ENCODE measurements at places on chromosomes 5 and 9.

DNA sequence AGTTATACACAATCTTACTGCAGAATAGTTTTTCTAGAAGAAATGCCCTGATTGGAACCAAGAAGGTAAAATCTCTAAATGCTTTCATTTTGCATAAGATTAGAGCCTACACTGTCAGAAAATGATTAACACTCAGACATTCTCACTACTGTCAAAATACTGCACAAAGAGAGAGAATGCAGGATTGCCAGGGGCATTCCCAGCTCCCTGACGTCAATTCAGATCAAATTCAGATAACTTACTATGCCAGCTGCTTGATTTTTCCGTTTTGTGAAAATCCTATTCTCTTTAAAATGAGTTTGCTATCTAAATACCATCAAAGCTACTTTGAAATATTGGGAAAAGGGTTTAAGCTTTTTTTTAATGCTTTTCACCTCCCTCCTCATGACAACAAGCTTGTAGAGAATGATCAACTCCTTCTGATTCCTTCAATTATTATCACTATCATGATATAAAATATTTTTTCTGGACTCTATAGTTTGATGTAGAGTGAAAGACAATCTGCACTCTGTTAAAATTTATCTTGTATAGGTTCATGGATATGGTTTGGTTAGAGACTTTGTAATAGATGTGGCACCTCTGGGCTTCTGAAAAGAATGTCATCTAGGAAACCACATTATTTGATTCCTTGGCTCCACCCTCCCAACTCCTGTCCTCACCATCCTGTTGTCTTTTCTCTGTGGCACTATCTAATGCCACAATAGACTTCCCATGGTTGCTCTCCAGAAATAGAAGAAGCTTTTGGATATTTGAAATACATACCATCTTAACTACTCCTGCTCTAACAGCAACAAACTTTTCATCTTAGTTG, 407.7 kb downstream of the PDE4D start:
- no peak for DNase-seq

GRCh38 chr9:127897193-127897692, 2.2 kb downstream of the ST6GALNAC6 start:
- DNase-seq = no peak

GRCh38 chr5:956941-957747, 51.5 kb upstream of the NKD2 start:
- DNase-seq = no peak

GRCh38 chr5:171578049-171578828, 158.8 kb downstream of the FGF18 start:
- DNase-seq = no peak

DNA sequence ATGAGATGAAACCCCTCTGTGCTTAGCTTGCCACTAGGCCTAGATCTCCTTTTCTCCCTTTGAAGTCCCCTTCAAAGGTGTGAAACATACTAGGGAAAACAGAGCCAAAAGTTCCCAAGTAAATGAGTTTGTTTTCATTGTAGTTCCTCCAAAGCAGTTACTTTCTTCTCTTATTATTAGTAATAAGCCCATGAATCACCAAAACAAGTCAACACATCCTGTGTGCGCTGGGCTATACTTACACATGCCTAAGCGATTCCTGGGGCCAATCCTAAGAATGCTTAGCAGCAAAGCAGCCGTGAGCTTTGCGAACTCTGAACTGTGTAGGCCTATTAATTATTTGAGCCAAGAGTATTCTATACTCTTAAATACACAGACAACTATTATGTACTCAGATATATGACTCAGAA, 7.6 kb downstream of the ENC1 start:
- no peak for DNase-seq

GRCh38 chr5:68250661-68251298, 35.2 kb downstream of the PIK3R1 start:
- no peak for DNase-seq

DNA sequence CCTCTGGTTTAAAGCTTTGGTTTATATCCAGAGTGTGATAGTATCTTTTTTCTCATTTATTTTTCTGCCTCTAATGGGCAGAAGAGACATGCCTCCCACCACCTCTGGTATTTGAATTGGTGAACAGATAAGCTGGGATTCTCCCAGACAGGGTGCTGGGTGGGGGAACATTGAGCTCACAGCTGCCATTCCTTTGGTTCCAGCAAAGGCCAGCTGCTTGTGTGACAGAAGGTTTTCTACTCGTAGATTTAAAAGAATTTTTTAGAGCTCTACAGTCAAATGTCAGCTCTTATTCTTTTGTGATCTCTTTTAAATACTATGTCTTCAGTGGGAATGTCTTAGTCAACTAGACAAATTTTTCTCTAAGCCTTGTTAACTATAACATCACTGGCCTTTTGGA, 54.7 kb upstream of the ADAMTS16 start:
- no peak for DNase-seq

DNA sequence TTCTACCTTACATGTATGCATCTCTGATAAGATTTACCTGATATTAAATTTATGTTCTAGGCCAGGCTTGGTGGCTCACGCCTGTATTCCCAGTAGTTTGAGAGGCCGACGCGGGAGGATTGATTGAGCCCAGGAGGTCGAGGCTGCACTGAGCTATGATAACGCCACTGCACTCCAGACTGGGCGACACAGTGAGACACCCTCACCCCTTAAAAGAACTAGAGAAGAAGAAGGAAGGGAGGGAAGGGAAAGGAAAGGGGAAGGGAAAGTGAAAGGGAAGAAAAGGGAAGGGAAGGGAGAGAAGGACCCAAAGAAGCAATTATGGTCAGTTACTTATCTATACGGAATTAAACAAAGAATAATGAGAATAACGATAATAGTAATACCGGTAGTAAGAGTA, 1.2 kb upstream of the RFK start:
- DNase-seq = no peak

- DNase-seq = no peak
Measured at GRCh38 chr5:78360674-78360923, 182 bp downstream of the SCAMP1 start.

- no peak for DNase-seq
Measured at GRCh38 chr9:35646153-35646532, 4.6 kb downstream of the SIT1 start.

- DNase-seq = no peak
Measured at GRCh38 chr9:88307136-88307535, 81.1 kb upstream of the SPIN1 start.

DNA sequence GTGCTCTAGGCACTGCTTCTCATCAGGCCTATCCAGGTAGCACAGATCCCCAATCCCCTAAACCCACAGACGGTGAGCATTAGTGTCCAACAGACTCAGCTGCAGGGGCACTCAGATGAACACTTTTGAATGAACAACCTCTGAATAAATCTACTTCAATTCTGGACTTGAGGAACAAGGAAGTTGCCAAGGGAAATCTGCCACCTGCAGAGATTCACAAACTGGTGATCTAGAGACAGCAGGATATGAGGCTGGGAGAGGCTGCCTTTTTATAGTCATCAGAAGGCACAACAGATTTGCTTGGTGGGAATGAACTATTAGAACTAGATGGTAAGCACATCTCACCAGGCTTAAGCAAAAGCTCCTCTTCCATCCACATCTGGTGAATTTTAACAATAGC, 7.0 kb upstream of the HK3 start:
- no peak for DNase-seq

DNA sequence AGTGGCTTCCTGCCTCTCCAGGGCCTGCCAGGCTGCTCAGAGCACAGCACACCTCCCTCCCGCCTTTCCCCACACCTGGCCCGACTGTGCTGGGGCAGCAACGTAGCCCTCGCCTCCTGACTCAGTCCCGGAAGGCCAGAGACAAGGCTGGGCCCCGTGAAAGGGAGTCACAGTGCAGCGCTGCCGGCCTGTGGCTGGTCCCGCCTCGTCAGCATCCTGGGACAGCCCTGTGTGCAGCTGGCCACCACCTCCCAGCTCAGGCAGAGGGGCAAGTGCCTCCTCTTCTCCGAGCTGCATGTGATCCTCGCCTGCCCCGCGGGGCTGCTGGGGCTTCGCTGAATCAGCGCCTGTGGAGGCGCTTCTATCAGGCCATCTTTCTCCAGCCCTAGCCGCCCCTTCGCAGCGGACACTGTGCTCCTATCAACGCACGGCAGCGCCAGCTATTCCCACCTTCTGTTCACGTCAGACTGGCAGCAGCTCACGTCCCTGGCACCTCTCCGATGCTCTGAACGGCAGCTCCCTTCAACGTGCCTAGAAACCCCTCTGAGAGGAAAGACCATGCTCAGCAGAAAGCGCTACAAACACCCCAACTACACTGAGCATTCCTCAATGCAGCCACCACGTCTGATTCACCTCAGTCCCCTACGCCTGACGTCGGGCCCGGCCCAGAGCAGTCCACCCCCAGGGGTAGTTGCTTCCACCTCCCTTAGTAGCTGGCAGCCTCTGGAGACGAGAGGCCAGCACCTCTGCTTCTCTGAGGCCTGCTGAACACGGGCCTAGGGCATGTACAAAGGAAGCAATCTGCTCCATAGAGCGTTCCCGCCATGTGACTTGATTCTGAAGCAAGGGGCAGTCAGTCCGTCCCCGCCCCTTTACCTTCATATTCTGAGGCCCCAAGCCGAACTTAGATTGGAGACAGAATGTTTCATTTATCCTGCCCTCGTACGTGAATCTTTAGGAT, 78.8 kb downstream of the GPR21 start:
- DNase-seq = no peak

DNA sequence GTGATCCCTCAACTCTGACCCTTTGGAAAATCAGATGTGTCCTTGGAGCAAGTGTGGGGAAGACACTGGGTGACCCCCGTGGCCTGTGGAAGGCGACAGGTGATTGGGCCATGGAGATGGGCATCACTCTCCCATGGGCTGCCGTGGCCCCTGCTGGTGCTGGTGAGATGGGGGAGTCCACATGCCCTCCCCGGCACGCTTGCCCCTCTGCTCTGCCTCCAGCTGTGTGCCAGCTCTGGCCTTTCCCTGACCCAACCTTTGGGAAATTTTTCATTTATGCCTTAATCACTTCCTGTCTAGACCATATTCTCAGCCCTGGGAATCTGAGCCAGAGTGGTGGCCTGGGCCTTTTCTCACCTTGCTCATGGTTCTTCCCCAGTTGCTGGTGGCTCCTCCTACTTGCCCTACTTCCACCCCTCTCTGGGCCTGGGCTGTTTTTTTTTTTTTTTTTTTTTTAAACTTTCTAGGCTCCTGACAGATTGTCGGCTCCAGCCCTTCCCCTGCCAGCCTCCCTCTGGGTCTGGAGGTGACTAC, 56.6 kb downstream of the RGS3 start:
- no peak for DNase-seq

- no peak for DNase-seq
Measured at GRCh38 chr9:124808246-124808956, 31.5 kb downstream of the OLFML2A start.

GRCh38 chr5:171444582-171444981, 25.1 kb downstream of the FGF18 start:
- DNase-seq = no peak

DNA sequence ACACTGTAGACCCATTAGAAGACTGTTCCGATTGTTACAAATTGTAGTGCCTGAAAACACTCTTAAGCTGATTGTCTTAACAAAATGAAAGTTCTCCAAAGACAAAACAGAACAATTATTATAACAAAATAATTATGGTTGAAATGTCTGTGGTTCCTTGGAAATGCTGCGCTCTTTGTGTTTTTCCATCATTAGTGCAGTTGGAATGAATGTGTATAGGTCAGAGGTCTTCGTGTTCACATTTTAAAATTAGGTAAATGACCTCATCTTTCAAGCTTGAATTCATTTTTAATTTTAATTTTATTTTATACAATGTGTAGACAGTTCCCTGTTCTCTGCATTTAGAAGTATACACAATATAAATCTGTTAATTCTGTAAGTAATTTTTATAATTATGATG, 56.7 kb upstream of the NXNL2 start:
- DNase-seq = no peak

GRCh38 chr9:136409557-136410455, 608 bp downstream of the ENTR1 start:
- no peak for DNase-seq

DNA sequence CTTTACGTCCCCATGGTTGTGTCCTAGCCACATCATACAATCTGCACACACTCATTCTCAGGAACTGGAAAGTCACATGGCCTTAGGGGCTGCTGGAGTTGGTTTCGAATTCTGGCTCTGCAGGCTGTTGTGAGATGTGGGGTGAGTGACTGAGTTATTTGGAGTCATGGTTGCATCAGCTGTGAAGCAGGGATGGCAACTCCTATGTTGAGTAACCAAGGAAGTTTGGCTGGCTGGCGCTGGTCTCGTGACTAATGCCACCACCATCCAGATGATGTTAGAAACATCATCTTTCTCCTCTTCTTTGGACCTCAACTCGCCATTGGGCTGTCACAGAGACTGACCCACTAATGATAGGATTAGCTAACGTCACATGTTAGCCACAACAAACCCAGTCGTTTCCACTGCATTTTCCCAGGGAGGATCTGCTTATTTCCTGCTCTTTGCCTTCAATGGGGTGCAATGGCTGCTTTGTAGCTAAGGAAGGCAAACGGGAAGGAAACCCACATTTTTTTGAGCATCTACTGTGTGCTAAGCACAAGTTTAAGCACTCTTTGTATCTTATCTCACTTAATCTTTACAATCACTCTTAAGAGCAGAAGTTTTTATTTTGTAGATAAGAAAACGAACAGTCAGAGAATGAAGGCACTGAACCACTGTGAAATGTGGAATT, 78.1 kb upstream of the UBTD2 start:
- no peak for DNase-seq

DNA sequence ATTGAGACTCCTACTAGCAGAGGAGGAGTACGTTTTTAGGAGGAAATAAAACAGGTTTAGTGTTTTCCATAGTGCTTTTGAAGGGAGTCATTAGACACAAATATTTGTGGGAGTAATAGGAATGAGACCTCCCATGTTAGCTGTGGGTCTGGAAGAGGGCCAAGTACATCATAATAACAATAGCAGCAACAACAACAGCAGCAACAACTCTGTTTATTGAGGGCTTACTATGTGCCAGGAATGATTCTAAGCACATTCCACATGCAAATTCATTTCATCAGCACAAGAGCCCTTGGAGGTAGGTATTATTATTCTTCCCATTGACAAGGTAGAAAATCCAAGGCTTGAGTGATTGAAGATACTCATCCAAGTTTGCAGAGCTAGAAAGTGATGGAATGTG, 384.2 kb upstream of the RPS23 start:
- no peak for DNase-seq

DNA sequence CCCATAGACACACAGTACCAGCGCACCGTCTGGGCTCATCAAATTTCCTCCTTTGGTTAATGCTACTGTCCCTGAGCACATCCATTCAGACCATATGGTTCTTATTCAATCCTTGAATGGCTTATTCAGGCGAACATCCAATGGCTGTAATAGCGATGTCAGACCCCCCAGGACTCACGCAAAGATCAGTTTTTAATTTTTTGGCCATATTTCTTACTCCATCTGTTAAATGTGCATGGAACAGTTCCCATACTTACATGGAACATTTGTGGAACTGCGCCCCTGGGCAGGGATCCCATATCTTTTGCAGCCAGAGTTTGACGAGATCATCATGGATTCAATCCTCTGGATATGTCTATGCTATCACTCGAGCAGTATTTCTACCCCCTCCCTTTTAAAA, 213.2 kb downstream of the ADAMTS6 start:
- DNase-seq = no peak
